Amniotic epithelial cell (primary cell): ENCODE measurements at places on chromosomes 4 and X.
A peak's percentile ranks its signal among the peaks of the same experiment; 100 is the strongest.

DNA sequence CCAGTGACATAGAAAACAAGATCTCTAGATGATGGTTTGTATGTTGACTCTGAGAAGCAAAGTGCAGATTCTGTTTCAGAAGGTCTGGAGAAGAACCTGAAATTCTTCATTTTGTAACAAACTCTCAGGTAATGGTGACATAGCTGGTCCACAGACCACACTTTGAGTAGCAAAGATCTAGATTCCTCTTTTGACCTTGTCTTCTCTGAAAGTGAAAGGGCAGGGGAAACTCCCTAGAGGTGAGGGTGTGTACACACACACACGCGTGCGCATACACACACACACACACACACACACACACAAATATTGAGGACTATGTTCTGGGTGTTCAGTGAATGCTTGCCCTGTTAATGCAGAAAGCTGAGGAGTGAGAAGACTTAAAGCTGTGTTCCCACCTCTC is 110.1 kb downstream of the NHSL2 start:
- DNase-seq, result no peak

DNA sequence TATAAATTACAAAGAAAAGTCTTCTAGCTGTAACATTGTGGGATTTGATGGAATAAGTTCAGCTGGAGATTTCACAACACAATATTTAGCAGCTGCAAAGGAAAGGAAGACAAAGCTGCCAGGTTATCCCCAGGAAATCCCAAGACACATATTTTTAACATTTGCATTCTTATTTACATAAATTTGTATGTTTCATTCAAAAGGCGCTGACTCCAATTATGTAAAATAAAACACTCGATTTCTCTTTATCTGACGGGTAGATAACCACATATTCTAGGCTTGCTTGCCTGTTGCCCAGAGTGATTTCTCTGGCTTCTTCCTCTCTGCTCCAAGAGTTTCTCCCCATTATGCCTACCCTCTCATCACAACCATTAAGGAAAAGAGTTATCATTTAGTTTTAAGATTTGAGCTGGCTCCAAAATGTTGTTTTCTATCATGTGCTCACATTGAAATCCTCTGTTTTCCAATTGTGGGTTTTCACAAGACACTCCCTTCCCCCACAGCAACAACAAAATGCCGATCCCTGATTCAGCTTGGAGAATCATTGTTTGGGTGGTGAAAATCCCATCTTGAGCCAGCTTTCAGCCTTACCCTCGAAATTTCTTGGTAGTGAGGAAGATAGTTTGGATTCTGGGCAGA is 128.2 kb upstream of the RASGEF1B start:
- no peak for DNase-seq

- no peak for DNase-seq
Measured at GRCh38 chr4:185404031-185404430, 7.4 kb downstream of the ANKRD37 start.

GRCh38 chrX:47456080-47456479 is 26.9 kb downstream of the ZNF41 start:
- no peak for DNase-seq

GRCh38 chr4:25493466-25493865 is 116.4 kb downstream of the ANAPC4 start:
- no peak for DNase-seq

DNA sequence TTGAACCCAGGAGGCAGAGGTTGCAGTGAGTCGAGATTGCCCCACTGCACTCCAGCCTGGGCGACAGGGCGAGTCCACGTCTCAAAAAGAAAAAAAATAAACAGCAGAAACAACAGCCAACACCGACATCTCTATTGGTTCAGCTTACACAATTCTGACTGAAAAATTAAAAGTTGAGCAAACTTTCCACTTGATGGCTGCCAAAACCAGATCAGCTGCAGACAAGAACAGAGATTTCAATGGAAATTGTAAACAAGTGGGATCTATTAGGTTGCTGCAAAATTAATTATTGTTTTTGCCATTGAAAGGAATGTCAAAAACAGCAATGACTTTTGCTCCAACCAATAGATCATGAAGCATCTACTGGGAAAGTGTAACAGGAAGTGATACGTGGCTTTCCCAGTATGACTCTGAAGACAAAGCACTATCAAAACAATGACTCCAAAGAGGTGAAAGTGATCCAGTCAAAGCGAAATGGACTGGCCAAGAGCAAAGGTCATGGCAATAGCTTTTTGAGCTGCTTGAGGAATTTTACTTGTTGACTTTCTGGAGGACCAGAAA is 26.3 kb downstream of the UPF3B start:
- no peak for DNase-seq

- no peak for DNase-seq
Measured at GRCh38 chrX:106862972-106863688, 40.0 kb downstream of the RIPPLY1 start.

DNA sequence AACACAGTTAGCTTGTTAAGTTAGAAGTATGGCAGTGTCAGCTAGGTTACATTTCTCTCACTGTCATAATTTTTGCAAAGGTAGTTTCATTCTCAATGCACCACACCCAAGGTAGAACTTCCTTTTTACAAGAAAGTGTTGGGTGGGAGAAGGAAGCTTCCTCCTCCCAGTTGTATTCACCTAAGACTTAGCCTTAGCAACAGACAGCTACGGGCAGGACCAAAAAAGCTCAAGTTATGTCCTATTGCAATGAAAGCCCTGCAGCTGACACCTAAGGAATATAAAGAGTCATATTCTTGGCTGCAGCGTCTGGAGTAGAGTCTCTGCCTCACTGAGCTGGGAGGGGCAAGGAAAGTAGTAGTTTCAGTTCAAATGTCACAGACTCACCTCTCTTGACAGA is 25.1 kb upstream of the PRDM8 start:
- no peak for DNase-seq

DNA sequence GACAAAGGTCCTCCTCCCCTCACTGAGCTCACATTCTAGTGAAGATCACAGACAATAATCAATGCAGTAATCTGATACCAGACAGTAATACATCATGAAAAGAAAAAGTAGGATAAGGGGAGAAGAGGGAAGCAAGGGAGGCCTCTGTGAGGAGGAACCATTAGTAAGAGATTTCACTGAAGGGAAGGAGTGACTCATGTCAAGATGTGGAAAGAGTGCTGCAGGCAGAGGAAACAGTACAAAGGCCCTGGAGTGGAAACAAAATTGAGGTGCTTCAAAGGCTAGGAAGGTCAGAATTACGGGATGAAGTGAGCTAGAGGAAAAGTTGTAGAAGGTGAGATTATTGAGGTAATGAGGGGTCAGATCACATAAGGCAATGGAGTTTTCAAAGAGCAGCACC is 38.1 kb downstream of the LAMTOR3 start:
- peak; percentile 71 for DNase-seq

DNA sequence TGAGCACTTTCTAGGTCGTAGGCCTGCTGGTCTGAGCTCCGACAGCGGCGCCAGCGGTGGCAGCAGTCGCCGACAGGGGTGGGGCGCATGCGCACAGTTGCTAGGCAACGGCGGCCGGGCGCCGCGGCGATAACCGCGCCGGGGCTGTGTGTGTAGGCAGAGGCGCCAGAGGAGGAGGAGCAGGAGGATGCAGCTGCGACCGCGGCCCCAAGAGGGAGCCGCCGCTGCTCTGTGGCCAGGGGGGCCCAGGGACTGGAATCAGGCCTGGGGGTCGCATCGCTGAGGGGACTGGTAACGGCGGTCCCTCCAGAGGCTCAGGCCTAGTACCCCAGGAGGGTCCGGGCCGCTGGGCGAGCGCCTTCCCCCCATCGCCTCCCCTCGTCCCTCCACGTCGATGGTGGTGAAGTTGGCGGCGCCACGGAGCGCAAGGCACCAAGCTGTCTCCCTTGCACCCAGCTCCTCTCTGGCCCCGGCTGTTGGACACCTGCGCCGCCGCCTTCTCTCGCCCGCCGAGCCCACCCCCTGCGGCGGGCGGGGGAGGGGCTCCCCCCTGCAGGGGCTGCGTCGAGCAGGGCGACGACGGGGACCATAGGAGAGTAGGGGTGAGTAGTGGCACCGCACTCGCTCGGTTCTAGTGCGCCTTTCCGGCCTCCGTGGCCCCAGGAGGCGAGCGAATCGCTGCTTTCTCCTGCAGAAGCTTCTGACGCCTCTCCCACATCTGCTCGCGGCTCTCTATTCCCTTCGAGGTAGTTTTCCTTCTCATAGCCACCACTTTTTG is 58.6 kb upstream of the ZC4H2 start:
- peak; percentile 10 for DNase-seq

DNA sequence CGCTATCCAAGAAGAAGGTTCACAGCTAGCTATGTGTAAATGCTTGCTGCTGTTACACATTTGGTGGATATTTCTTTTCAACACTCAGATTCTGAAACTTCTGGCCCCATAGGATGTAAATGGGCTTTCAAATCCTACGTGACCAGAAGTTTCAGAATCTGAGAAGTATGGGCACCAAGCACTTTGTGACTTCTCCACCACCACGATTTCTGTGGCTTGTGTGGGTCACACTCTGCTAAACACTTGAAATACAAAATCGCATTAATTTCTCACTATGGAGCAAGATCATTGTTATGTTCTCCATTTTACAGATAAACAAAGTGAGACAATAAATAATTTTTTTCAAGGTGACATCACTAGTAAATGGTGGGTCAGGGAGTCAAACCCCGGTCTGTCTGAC is 259.4 kb upstream of the JADE1 start:
- DNase-seq, result no peak

- DNase-seq, result no peak
Measured at GRCh38 chr4:104719539-104720230, 225.0 kb upstream of the CXXC4 start.

DNA sequence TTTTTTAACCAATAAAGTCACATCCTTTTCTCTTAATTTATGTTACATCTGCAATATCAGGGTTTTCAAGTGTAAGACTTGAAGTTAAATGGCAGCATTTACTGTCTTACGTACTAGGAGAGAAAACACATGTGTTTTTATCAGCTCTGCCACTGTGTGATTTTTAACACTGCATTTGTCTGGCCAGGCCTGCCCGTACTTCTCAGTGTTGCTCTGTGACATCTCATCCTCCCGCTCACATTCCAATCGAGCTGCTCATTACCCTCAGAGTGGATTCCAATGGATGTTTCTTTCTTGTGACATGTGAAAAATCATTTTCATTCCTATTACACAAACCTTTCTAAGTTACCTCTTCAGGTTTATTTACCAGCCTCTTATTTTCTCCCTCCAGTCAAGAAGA is 420.3 kb downstream of the FAT4 start:
- DNase-seq, result peak; percentile 98

GRCh38 chr4:77154065-77154464 is 2.9 kb upstream of the CCNG2 start:
- no peak for DNase-seq

- DNase-seq, result no peak
Measured at GRCh38 chr4:5992828-5993321, 25.4 kb downstream of the C4orf50 start.

DNA sequence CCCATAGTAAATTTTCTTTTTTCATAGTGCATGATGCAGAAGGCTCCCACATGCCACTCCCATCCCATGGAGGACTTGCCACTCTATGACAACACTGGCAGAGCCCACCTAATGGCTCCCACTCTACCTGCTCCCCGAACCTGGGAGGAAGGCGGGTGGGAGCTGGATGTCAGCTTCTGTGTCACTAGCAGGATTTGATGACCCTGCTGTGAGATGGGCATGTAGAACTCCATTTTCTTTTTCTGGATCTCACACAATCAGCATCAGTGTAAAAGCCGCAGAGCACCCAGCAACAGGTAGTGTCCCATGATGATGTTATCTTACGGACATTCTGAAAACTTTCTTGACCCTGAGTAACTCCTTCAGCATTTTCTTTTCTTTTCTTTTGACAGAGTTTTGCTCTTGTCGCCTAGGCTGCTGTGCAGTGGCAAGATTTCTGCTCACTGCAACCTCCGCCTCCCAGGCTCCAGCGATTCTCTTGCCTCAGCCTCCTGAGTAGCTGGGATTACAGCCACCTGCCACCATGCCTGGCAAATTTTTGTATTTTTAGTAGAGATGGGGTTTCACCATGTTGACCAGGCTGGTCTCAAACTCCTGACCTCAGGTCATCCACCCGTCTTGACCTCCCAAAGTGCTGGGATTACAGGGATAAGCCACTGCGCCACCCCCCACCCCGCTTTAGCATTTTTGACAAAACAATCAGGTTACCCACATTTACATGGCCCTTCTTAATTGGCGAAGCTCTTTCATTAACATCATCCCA is 15.0 kb upstream of the ADH1A start:
- DNase-seq, result no peak

DNA sequence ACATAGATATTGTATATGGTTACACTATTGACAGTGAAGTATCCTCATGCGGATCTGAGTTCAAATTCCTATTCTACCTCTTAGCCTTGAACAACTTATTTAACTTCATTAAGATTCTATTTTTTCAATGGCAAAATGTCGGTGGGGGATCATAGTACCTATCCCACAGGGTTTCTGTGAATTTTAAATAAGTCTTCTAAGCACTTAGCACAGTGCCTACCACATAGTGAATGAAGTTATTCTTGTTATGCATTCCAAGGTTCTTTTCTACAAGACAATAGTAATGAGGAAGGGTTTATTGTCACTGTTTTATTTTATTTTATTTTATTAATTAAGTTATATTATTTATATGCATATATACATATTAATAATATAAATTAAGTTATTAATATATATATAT is 8.8 kb upstream of the ENAM start:
- DNase-seq, result no peak

GRCh38 chr4:159395693-159396092 is 292.8 kb downstream of the RAPGEF2 start:
- no peak for DNase-seq

DNA sequence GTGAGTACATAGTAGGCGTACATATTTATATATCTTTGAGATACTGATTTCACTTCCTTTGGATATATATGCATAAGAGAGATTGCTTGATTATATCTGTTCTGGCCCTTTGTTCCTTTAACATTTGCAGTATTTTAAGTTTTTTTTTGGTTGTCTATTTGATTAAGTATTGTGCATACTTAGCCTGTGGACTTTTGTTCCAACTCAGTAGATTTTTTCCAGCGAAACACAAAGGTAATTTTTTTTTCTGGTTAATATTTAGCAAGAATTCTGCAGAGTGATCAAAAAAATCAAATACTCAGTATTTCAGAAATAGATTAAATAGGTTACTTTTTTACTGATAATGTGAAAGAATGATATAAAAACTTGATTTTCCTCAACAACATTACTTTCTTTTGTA is at the start of gene AFM:
Gene AFM, plus strand, starts transcription at position 388 of the 400 bp plus-strand sequence. CDS start 31 bp downstream, outside the sequence.
- DNase-seq, result no peak

DNA sequence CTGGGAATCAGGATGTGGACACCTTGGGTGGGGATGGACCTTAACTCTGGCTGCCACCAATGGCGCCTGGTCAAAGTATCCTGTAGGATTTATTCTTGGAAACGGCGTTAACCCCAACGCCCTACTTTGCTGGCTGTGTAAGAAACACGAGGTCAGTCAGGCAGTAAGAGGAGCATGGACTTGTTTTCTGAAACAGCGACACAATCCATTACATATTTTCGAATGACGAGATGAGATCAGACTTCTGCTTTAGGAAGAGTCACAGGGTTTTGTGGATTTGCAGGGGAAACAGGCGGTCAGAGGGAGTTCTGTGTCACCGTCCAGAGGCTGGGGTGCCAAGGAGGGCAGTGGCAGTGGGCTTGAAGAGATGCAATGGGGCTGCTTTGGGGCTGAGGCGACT is 92.2 kb downstream of the TBL1X start:
- DNase-seq, result no peak
